Bone marrow (tissue), 2 donors: ENCODE measurements at places on chromosomes 3 and 15.
A peak's percentile ranks its signal among the peaks of the same experiment; 100 is the strongest.

- DNase-seq = no peak
Measured at GRCh38 chr3:29475305-29475840, 194.5 kb downstream of the RBMS3 start.

- DNase-seq = no peak
Measured at GRCh38 chr3:193777524-193777923, 184.5 kb downstream of the OPA1 start.

DNA sequence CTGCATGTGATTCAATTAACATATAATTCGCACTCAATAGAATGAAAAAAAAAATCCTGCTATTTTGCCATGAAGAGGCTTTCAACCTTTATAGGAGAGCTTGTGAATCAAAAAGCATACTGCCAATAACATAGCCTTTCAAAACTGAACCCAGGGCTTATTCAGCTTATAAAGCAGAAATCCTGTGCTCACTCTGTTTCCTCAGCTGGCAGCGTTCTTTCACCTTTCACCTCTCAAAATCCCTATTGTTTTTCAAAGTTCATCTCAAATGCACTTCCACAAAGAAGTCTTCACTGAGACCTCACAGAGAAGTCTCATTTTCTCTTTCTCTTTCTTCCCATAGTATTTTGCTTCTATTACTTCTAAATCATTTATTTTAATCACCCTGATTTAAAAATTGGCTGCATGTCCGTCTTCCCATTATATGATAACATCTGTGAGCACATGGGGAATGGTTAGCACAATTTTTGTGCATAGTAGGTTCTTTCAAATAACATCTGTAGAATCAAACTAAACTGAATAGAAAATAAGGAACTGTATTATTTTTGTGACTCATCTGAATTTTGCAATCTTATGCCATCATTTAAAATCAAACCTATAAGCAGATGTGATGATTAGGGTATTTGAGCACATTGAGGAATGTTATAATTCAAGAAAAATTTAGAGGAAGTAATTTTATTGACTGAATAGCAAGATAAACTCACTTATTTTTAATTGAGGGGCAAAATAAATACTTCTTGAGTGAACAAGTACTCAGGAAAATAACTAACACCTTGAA lies 373.4 kb downstream of the NLGN1 start:
- no peak for DNase-seq

- DNase-seq = no peak
Measured at GRCh38 chr3:115098354-115099073, 48.6 kb downstream of the ZBTB20 start.

GRCh38 chr3:177554895-177555759 lies 357.8 kb upstream of the TBL1XR1 start:
- no peak for DNase-seq

DNA sequence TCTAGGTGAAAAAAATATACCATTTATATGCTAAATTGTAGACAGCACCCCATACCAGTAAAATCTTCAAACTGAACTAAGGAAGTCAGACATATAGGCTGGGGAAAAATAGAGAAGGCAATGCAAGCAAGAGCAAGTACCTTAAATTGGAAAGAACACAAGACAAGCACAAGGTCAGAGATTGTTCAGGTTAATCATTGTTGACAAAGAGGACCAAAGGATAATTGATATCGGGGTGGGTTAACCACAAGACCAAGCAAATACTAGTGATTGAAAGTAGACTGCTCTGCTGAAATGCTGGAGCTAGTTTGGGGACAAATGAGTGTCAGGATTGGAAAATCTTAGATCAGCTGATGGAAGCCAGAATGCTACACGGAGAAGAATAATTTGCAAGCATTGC lies 499.8 kb downstream of the ROBO2 start:
- DNase-seq = no peak

DNA sequence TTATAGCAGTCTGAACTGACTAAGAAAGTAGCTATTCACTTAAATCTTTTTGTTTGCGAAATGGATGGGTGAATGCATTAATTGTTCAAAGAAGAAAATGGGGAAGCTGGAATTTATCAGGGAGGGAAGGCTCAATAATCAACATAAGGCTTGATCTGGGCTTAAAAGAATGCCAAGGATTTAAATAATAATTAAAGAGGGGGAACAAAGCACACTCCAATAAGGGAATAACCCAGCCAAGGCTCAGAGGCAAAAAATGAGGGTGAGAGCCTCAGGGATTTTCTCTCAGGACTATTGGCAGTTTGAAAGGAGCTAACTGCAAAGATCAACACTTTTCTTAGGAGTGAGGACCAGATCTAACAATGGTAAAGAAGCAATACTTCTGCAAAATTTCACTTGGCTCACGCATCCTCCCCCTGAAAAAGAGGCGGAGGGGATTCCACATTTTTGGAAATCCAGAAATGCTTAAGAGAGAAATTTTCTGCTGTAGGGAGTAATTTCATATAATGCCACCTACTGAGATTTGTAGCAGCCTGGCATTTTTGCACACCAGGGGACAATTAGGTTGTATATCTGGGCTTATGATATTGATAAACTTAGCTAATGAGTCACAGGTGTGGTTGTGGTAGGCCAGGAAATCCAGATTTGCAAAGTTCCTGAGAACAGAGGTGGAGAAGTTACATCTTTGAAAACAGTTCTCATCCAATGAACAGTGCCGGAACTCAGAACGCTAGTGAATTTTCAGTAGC lies 405.1 kb downstream of the TUSC7 start:
- DNase-seq = no peak

- DNase-seq = no peak
Measured at GRCh38 chr15:79089890-79090486, 592 bp downstream of the RASGRF1 start.

DNA sequence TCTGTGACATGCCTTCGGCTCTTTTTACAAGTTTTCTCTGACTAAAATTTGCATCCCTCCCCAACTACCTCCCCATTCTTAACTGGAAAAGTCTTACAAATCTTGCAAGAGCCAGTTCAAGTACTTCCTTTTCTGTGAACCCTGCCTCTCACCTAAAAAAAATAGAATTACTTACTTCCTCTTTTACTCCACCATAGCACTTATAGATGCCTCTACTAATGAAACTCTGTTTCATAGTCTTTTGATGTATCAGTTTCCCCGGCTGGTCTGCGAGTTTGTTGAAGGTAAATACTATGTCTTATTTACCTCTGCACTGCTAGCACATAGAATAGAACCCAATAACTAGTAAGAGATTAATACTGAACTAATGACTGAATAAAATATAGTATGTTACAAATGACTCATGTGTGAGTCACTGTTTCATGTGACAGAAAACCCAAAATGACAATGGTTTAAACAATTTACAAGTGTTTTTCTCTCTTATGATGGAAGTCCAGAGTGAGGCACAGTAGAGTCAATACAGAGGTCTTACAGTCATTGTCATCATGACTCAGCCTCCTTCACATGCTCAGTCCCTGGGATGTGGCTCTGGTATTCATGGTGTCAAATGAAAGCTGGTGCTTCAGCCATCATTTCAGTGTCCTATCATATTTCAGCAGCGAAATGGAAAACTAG lies 393.5 kb downstream of the RSL24D1 start:
- peak; percentile 96 for DNase-seq

DNA sequence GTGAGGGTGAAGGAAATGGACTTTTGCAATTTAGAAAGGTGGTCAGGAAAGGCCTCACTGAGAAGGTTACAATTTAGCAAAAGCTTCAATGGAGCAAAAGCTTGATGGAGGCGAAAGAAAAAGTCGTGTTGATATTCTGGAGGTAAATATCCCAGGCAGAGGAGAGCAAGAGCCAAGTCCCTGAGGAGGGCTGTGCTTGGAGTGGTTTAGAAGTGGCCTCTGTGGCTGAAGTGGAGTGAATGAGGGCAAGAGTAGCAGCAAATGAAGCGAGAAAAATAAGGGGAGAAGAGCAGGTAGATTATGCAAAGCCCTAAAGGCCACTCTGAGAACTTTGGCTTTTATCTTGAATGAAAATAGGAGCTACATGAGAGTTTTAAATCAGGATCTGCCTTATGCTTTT lies 54.1 kb downstream of the GUCA1C start:
- DNase-seq = no peak

- DNase-seq = no peak
Measured at GRCh38 chr3:23496165-23496564, 293.0 kb downstream of the UBE2E2 start.

GRCh38 chr3:125436921-125437320 lies 61.8 kb upstream of the ZNF148 start:
- DNase-seq = no peak

GRCh38 chr15:71055461-71055860 lies 59.8 kb upstream of the THSD4 start:
- no peak for DNase-seq

DNA sequence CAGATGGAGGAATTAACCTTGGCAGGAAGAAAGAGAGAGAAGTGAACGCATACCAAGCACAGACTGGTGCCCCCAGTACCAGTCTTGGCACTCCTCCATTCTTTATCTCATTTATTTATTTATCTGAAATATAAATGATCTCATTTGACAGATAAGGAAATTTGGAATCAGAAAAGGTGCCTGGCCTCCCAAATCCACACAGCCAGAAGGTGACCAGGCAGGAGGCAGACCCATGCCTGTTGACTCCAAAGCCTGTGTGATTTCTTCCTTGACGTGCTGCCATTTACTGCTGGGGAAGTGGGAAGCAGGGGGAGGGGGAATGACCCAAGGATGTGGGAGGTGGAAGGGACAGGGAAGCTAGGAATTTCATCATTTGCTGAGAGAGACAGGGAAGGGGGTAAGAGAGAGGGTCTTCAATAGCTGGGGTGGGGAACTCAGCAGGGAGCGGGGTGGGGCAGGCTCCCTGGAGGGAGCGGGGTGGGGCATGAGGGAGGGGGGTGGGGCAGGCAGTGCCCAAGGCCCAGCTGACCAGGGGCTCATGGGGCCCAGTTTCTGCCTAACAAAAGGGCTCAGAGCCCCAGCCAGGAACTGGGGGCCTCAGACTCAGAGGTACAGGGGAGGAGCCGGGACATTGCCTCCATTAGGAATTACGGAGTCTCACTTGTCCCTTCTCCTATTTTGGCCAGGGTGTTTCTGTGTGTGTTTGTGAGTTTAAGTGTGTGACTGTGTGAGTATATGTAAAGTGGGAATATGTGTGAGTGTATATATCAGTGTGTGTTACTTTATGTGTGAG lies 63.0 kb downstream of the MINAR1 start:
- no peak for DNase-seq

DNA sequence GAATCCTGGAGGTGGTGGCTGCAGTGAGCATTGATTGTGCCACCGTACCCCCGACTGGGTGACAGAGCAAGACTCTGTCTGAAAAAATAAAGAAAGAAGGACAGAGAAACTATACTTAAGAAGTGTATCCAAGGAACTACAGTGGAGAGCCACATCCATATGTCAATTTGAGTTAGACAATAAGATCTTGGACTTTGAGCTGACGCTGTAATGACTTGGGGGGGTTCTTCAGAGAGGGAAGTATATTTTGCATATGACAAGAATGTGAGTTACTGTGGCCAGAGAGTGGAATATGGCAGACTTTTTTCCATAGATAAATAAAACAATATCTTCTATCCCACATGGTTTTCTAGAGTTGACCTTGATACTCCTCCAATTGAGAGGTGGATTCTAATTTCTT lies 52.6 kb upstream of the TEX264 start:
- DNase-seq = no peak

DNA sequence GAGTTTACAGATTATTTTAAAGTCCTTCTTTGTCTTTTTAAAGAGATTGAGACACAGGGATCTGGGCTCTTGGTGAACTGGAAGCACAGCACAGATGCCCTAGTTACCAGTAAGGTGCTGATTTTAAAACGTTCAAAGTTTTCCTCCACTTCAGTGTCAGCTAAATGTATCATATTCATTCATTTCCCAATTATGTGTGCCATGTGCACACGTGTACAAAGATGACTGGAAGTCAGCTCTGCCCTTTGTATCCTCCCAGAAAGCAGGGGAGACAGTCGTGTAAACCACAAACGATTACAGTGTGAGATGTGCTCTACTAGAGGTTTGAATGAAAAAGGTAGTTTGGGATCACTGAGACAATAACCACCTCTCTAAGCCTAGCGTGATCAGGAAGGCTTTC lies 730 bp downstream of the ZKSCAN7 start:
- DNase-seq = no peak

- DNase-seq = peak; percentile 33
Measured at GRCh38 chr3:53140847-53141845, 10.9 kb upstream of the RFT1 start.

DNA sequence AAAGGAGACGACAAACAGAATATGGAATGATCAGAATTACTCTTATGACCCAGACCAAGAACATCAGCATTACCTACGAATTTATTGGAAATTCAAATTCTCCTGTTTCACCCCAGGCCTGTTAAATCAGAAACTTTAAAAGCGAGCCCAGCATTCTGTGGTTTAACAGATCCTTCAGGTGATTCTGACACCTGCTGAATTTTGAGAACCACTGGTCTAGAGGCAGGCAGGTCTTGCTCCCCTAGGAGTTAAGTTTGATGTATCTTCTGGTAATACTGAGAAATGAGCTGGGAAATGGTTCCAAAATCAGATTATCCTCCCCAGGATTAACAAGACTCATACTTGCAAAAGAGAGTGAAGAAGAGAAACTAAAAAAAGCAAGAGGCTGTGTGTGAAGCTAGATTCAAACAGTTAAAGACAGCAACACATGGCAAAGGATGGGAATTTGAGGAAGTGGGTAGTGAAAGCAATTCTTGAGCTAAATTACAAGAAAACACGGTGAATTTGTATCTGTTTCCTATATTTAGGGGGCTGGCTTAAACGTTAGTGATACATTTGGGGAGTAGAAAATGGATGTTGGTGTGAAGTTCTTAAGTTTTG lies 66.0 kb downstream of the FLNB start:
- peak; percentile 83 for DNase-seq

DNA sequence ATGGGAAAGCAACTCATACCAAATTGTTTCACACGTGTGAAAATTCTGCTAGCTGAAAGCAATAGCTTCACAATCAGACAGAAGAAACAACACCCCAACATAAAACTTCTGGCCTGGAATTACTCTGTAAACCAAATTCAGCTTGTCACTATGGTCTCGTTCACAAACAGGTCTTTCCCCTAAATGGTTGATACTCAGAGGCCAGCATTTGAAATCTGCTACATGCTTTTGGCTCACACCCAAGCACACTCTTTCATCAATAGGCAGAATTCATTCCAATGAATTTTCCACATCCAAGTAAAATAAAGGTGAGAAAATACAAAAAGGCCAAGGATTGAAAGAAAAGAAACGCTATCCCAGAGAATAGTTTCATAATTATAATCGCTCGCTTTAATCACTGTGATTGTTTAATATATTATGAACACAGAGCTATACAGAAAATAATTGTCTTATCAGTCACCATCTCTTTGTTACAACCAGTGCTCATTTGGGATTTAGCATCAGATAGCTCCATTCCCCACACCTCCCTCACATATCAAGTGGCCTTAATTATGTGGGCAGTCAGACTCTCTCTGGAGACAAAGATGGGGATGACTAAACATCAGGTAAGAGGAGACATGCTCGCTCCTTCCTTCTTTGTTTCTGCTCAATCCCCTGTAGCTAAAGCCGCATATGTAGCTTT lies 503.8 kb upstream of the ARRDC4 start:
- no peak for DNase-seq

GRCh38 chr15:25439369-25439836 lies 579 bp upstream of the UBE3A start:
- peak; percentile 44 for DNase-seq
